LHCN-M2 (cell line): ENCODE measurements at places on chromosomes 2 and 18. TPM values are rescaled to one million over a fixed set of nuclear protein-coding genes. Genes with fewer than 3 reads are reported as not detected.
A peak's percentile ranks its signal among the peaks of the same experiment; 100 is the strongest.

DNA sequence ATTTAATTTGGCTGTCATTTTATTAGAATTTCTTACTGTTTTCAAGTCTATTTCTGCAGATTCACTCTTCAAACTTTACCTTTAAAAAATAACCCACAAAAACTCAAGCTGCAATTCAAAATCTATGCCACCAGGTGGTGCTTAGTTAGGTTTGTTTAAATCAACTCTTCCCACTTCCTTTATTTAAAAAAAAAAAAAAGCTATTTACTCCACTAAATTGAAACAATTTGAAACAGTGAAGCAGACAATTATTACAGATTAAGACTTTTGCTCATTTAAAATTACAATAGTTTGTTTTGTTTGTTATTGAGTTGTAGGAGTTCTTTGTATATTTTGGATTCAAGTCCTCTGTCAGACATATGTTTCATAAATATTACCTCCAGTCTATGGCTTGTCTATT, 300.0 kb downstream of the PDE11A start:
- DNase-seq = peak; percentile 34

GRCh38 chr2:49248506-49248905, 94.2 kb upstream of the FSHR start:
- DNase-seq = peak; percentile 98

- no peak for DNase-seq
Measured at GRCh38 chr2:232464544-232464885, 8.6 kb downstream of the ALPI start.

GRCh38 chr2:7084601-7085000, 167.4 kb downstream of the RNF144A start:
- DNase-seq = no peak

DNA sequence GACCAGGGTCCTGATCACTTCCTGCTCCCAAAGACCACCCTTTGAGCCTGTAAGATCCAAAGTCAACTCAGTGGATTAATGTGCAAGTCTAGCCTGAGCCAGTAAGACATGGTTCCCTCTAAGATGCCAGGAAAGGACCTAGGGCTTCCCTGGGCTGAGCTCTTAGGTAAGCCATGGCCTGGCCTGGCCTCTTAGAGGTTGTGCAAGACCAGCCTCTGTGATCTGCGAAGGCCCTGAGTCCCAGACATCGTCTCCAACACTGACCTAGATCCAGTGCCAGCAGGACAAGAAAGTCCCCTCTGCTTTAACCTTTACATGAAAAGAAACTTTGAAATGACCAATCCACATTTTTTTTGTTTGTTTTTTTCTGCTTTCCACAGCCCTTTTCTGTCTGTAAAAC, 73.6 kb upstream of the CYP1B1 start:
- no peak for DNase-seq

- no peak for DNase-seq
Measured at GRCh38 chr2:61878761-61879160, 9.7 kb downstream of the CCT4 start.

GRCh38 chr2:106575955-106576354, 88.8 kb downstream of the CD8B2 start:
- DNase-seq = no peak

DNA sequence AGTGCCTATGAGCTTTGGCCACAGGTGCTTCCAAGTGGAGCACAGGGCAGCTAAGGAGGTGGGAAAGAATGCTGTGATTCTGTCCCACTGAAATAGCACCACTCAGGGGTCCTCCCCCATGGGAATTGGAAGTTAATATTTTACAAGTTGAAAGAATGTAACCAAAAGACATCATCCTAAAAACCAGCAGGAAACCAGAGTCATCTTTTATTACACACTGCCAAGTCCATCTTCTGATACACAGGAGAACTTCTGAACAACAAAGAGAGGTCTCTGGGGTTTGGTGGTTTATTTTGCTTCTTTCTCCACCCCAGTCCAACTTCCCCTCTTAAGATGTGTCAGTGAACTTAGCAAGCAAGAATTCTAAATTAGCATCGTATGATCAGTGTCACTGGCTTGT, 47.7 kb downstream of the COLEC12 start:
- DNase-seq = peak; percentile 51

DNA sequence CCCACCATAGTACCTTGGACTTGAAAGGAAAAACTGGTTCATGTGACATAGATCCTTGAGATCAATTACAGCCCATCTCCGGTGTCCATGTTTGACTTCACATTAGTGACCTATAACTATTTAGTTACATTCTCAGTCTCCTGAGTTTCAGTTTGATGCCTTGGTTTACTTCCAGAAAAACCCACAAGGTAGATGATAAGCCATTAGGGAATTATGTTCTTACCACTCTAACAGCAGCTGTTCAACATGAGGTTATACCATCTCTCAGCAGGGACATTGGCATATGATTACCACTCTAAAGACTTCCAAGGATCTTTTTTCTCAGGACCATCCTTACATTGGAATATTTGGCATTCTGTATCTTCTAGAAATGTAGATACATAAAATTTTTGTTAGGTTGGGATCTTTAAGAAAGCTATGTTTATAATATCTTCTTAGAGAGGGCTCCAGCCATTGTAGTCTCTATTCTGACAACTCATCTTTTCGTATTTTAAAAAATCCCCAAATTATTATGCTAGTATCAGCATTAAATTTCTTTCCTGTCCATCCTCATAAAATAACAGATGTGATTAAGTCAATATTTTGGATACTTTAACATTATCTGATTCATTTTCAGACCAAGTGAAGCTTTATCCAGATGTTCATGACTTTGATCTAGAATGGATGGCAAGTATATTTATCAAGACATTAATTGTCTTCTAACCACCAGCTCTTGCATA, 258.9 kb downstream of the RDH14 start:
- DNase-seq = peak; percentile 91

- DNase-seq = no peak
Measured at GRCh38 chr2:38991899-38992298, 102.2 kb downstream of the ARHGEF33 start.

GRCh38 chr18:79774111-79774510, 23.6 kb upstream of the KCNG2 start:
- DNase-seq = no peak

DNA sequence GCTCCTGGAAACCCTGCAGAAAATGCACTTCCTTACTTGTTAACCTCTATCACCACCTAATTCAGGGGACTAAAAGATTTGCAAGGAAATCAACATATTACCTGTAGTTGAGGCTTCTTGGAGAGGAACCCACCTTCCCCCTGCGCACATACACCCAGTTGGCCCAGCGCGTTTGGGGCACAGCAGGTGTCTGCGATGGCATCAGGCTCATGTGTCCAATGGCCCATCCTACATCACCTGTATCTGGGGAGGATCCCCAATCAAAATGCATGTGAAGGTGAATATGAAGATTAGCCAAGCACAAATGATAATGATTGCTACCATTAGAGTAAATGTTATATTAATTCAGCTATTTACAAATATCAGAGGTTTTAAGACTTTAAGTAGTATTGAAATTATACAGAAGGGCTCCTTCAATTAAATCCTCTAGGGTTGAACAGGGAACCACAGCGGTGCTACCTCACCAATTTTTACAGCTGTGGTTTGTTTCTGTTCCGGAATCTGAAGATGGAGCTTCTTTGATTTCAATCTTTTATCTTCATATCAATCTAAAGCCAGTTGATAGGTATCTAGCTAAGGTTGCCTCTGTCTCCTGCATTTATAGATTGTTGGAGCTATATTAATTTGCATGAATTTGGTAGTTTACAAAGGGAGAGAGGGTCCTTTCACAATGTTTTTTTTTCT, 486.0 kb downstream of the RNF144A start:
- DNase-seq = no peak

DNA sequence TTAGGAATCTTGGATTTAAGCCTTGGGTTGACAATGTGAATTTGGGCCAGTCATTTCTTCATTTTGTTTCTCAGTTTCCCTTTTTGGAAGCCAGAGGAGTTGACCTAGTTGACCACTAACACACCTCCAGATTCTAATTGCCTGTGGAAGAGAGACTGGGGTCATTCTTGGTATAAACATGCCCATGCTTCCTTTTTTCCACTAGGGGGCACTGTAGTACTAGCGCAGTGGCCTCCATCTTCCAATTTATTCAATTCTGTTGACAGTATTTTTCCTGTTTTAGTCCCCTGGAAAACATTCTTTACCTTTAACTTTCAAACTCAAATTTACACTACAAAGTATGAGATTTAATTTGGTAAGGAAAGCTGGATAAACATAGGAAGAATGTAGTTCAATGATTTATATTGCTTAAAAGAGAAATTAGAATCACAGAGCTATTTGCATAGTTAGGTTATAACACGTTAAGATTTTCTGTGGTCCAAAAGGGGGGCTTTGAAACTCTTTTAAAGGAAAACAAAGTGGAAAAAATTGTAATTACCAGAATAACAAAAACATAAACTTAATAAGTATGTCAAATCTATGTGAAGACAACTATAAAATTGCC, 57.5 kb upstream of the AGPS start:
- DNase-seq = peak; percentile 53

GRCh38 chr2:60555783-60556139, 2.3 kb upstream of the BCL11A start:
- no peak for DNase-seq

DNA sequence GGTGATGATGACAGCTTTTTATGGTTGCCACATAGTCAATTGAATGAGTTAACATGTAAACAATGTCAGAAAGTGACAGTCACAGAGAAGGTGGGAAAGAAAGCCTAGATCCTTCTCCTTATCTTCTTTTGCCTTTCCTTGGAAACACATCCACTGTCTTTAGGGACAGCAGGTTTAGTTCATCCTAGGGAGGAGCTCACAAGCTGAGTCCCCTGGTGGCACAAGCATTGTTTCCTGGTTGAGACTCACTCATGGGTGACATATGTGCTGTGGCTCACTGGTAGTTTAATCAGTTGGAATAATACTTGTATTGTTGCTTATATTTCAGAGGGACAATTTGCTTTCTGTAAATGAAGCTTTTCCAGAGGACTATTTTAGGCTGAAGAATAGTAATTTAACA, 598.5 kb downstream of the CNTNAP5 start:
- DNase-seq = no peak

- DNase-seq = no peak
Measured at GRCh38 chr2:110146945-110147332, 31.3 kb upstream of the MALL start.

- DNase-seq = no peak
Measured at GRCh38 chr2:161423421-161424393, 7.6 kb downstream of the TBR1 start.

DNA sequence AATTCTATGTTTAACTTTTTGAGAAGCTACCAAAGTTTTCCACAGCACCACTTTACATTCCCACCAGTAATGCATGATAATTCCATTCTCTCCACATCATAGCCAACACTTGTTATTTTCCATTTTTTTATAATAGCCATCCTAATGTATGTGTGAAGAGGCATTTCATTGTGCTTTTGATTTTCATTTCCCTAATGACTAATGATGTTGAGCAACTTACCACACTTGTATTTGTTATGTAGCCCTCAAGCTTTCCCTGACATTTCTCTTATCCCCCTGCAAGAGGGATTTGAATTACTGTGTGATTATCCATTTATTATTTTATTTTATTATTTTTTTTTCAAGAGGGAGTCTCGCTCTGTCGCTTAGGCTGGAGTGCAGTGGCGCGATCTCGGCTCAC, 23.6 kb upstream of the SOS1 start:
- no peak for DNase-seq

DNA sequence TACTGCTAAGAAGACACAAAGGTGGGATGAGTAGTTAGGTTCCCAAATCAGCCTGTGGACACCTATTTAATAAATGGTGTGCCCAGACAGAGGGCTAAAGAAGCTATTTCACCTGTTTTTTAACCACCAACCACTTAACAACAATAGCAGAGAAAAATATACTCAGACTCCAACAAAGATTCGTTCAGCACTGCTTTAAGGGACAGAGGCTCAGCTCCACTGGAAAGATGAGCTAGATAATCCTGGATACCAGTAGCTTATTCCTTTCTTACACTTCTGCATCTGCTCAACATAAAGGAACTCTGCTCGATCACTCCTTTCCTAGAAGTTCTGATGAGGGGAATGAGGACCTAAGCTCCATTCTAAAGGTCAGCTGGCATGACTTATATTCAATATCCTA, 44.5 kb downstream of the PTCD3 start:
- no peak for DNase-seq

DNA sequence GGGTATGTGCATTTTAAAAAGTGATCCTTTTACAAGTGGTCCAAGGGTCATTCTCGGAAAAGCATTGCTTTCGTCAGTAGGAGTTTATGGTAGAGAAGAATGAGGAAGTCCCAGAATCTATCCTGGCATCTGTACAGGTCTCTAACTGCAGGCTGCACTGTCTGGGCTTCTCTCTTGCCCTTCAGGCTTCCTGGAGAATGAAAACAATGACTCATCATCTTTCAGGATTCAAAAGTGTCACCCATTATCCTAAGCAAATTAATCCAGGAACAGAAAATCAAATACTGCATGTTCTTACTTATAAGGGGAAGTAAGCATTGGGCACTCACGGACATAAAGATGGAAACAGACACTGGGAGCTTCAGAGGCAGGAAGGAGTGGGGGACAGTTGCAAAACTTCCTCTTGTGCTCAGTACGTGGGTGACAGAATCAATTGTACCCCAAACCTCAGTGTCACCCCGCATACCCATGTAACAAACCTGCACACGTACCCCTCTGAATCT, 60.2 kb upstream of the TXNDC2 start:
- DNase-seq = peak; percentile 74

GRCh38 chr2:58227171-58227917, 13.8 kb downstream of the FANCL start:
- DNase-seq = no peak

GRCh38 chr2:52710810-52711618, 1056.6 kb upstream of the CHAC2 start:
- DNase-seq = no peak

DNA sequence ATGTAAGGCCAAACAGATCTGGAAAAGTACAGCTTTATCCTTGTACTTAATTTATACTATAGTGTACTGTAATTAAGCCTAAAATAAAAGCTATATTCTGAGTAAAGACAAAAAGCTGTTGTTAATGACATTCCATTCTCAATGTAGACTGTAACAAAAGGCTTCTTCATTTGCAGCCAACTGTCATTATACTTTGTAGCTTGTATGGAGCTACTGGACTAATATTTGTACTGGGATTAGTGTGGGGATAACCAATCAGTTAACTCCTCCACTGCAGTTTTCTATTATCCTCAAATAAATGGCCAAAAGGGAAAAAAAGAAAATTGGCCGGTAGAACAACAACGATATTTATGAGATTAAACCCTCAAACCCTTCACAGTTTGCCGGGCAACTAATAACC, 66.5 kb downstream of the STK39 start:
- no peak for DNase-seq

DNA sequence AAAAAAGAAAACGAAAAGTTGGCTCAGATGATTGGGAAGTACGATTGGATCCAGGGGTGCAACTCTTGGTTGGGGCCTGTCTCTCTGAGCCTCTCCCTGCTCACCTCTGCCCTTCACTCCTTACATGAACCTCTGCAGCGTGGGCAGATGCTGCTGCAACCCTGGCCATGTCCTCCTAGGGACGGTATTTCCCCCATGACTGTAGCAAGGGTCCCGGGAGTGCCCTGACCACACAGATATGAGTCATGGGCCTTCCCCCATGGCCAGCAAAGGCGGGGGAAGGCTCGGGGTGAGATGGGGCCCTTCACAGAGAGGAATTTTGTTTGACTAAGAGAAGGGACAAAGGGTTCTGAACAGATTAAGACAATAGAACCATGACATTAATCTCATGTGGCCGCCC, 129.0 kb downstream of the NCK2 start:
- peak; percentile 84 for DNase-seq

GRCh38 chr2:144496092-144496976, 23.6 kb downstream of the ZEB2 start:
- no peak for DNase-seq

Gene KCNK3
- 0.32 TPM in 1 of 2 replicates, not detected in the other for total RNA-seq

Gene EMILIN1
- total RNA-seq = 6.1 and 11.0 TPM in 2 replicates

Gene CHRND
- total RNA-seq = 1.1 and 7.1 TPM in 2 replicates

Gene ERBB4
- total RNA-seq = not detected in 2 replicates

Gene SERPINB3
- not detected in 2 replicates for total RNA-seq
